NCI-H774 (cell line): ENCODE measurements at places on chromosomes 4 and X.

GRCh38 chr4:154731756-154732155, 12.0 kb upstream of the LRAT start:
- no peak for DNase-seq

GRCh38 chrX:30874851-30875250, 14.2 kb downstream of the TAB3 start:
- DNase-seq = no peak

DNA sequence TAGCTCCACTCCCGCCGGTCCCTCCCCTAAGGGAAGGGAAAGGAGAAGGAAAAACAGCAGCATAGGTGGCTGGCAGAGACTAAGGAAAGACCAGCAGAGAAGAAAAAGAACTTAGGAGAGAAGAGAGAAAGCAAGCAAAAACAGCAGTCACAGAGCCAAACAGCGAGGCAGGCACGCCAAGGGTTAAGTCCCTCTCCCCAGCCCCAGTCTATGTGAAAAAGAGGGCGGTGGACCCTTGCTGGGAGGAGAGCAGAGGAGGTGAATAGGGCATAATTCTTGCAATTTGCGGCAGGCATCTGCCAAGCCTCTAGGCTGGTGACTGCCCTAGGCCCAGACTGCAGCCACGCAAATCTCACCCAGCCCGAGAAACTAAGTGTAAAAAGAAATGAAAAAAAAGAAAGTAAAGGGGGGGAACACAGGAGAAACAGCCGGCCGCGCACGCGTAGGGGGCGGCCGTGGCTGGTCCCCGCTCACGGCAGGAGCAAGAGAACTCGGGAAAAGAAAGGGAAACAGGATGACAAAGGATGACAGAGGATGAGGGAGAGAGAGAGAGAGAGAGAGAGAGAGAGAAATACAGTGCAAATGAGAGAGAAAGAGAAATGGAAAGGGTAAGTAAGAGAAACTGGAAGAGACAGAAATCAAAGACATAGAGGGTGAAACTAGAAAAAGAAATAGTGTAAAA, 48.6 kb downstream of the MAGEA9 start:
- no peak for DNase-seq

- DNase-seq = no peak
Measured at GRCh38 chr4:108107729-108108382, 60.9 kb downstream of the LEF1 start.

DNA sequence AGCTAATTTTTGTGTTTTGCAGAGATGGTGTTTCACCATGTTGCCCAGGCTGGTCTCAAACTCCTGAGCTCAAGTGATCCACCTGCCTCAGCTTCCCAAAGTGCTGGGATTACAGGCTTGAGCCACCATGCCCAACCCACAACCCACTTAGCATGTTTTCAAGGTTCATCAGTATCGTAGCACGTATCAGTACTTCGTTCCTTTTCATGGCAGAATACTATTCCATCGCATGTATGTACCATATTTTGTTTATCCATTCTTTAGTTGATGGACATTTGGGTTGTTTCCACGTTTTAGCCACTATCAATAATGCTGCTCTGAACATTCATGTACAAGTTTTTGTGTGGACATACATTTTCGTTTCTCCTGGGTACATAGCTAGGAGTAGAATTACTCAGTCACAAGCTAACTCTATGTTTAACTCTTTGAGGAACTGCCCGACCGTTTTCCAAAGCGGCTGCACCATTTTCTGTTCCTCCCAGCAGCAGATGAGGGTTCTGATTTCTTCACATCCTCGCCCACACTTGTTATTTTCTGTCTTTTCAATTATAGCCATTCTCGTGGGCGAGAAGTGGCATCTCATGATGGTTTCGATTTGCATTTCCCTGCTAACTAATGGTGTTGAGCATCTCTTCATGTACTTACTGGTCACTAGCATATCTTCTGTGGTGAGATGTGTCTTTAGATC, 32.5 kb downstream of the MAN2B2 start:
- DNase-seq = no peak

- DNase-seq = no peak
Measured at GRCh38 chrX:111411983-111412382, at the start of gene DCX. DCX (minus strand) TSS chrX:111412192; CDS start chrX:111410398, 1,794 bp downstream.

DNA sequence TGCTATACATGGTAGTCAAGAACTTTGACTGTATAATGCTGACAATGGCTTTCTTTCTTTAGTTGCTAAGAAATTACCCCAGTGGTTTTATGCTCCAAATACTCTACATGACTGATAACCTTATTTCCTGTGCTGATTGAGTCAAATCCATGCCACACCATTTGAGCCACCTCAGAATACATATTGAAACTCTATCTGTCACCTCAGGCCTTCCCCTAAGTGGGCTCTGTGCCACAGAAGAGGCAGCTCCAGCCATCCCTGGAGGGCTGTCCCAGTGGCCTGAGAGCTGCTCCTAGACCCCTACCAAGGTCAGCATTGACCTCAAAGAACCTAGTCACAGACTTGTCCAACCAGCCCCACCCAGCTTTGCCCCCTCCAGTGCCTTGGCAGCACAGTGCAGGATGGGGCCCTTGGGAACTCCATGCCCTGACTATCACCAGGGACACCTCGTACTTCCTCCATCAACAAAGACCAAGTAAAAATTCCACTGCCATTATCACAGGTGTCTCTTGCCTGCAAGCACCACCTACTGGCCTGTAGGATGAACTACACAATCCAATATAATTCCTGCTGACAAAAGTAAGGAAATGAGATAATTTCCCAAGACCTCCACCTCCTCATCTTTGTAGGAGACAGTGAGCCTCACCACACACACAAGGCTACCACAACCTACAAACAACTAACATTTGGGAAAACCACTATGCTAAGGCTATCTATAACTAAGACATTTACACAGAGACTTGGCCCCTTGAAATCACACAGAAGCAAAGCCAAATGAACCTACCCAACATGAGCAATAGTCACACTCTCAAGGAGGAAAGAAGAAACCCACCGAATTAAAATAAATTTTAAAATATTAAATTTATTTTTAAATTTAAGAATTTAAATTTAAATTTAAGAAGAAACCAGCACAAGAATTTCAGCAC, 239.9 kb downstream of the NKX6-1 start:
- no peak for DNase-seq

DNA sequence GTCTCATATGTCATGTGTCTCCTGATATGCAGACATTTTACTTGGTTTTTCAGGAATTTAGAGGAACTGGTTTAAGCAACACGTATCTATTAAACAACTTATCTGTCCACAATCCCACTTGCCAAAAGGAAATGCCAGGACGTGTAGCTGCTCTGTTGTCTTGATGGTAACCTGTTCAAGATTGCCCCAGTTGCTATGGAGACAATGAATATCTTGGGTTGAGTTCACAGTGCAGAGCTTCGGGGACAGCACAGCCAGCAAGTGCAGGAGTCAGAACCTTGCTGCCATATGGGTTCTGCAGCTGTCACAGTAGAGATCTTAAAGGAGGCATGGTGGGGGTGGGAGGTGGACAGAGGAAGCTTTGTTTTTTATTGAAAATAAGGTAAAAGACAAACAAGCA, 28.7 kb upstream of the FAM9B start:
- DNase-seq = no peak

GRCh38 chr4:137530176-137530575, 2.1 kb downstream of the PCDH18 start:
- DNase-seq = no peak

DNA sequence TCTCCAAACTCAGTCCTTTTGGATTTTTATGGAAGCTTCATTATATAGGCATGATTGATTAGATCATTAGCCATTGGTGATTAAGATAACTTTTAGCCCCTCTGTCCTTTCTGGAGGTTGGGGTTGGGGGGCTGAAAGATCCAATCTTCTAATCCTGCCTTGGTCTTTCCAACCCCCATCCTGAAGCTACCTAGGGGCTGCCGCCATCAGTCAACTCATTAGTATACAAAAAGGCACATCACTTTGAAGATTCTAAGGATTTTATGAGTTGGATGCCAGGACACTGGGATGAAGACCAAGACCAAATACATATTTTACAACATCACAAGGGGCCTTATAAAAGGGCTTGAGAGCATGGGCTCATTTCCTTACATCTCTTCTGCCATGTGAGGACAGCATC, 47.5 kb downstream of the CYTL1 start:
- DNase-seq = no peak

DNA sequence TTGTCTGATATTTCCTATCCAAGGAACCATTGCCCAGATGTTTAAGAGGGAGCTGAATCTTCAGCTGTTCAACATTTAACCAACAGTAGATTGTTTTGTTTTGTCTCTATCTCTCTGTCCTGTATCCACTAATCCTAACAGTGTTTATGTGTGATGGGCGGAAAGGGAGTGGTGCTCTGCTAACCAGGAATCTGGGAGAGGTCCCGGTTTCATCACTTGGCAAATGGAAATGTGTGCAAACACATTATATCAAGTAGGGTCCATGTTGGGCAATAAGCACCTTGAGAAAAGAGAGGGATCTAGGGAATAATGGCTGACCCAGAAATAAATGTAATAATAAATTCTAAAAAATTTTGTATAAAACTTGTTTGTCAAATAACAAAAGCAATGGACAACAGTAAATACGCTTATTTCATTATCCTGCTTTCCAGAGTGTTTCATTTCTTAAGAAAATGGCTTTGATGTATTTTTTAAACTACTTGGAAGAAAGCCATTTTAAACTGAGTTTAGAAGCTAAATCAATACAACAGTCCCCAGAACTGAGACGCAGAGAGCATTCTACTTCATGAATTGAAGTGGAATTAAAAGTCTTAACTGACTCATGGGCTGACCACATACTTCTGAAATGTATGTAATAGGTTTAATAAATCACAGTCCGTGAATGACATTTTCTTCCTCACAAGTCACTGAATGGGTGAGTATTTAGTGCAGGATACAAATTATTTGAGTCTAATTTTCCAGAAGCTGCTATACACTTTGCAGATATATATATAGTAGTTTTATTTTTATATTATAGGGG, 55.8 kb downstream of the EMCN start:
- DNase-seq = no peak

DNA sequence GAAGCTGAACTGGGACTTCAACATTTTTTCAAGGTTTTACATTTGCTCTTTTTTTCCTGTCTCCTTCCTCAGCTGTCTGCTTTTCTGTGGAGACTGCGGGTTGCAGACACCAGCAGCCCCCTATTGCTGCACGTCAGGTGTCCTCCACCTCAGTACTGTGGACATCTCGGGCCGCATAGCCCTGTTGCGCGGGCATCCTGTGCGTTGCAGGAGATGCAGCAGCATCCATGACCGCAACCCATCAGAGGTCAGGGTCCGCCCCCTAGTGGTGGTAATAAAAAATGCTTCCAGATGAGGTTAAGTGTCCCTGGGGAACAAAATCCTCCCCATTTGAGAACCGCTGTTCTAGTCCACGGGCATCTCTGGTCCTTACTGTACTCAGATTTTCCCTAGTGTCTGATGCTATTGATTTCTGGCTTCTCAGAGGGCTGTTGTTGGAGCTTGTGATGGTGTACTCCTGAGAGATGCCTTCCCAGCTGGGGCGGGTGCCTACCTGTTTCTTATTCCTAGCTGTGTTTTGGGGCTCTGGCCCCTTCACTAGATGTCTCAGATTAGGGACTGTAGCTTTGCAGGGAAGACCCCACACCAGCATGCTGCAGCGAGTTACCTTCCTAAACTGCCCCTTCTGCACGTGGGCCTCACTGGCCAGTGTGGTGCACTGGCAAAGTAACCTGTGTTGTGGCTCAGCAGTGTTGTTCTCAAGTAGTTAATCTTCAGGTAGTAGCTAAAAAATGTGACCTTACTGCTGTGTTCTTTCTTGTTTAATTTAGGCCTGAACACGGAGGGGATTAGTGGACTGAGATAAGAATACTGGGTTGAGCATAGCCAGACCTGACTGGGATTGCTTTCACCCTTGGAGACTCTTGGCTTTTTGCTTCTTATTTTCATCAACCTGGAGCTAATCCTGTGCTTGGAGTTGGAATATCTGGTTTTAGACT, 28.2 kb downstream of the NSD2 start:
- DNase-seq = peak; percentile 40

DNA sequence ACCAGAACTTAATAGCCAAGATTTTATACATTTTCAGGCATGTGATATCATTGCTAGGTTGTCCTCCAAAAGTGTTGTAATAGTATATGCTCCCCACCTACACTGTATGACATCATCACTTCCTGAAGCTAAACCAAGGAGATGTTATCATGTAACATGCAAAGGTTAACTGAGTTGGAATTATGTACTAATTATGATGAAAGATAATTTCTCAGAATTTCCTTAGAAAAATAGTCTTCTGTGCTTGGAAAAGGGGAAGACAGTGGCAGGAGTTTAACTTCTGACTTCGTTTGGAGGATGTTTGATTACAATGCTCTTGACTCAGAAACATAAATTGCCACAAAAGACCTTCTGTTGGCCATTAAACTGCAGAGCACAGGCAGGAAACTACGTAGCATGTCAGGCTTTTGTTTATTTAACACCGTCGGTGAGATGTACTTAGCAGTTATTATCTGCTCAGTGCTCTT, 83.6 kb upstream of the GUCY1A1 start:
- DNase-seq = peak; percentile 11

DNA sequence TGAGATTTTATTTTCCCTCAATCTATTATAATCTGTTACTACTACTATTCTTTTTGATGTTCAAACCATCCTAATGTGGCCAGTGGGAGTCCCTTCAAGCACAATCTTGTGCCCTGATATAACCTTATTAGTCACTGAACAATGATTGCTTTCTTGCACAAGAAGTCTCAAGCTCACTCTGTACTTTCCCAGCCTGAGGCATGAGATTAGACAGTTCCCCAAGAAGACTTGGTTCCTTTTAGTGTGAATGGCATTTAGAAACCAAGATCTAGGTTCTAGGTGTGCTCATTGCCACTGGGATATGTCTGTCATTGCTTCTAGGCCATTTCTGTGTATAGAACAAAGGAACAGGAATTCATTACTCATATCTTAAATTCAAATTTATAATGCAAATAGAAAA, 28.0 kb upstream of the RBM41 start:
- no peak for DNase-seq
